NB4 (cell line): ENCODE measurements at places on chromosomes 5 and 9.

DNA sequence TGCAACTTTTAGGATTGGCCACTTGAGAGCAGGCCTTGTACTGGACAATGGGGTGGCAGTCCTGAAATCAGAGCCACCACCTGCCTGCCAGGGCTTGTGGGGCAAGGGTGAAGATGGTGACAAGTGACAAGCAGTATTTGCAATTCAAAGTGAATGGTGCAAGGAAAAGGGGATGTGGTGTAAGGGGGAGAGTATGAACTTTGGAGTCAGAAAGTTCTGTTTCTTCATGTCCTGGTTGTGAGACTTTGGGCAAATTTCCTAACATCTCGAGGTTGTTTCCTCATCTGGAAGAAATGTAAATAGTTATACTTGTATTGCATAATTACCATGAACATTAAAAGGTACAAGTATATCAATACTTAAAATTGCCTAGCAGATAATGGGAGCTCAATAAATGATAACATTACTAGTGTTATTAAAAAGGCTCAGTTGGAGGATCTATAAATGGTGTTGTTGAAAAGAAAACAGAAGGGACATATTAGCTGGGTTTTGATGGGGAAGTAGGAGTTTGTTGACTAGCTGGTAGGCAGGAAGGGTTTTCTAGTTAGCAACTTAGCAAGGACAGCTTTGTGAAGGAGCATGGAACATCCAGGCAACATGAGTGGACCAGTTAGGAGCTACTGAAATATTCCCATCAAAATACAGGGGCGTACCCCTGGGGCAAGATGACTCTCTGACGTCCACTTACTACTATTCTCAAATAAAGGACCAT is 21.3 kb upstream of the MEGF9 start:
- DNase-seq = peak; percentile 93

GRCh38 chr5:142944140-142944539 is 174.0 kb downstream of the ARHGAP26 start:
- DNase-seq = no peak

GRCh38 chr5:133366438-133366837 is 245.9 kb downstream of the FSTL4 start:
- DNase-seq = no peak

- DNase-seq = peak; percentile 66
Observed at GRCh38 chr9:124133727-124134126, 122.2 kb downstream of the LHX2 start.

DNA sequence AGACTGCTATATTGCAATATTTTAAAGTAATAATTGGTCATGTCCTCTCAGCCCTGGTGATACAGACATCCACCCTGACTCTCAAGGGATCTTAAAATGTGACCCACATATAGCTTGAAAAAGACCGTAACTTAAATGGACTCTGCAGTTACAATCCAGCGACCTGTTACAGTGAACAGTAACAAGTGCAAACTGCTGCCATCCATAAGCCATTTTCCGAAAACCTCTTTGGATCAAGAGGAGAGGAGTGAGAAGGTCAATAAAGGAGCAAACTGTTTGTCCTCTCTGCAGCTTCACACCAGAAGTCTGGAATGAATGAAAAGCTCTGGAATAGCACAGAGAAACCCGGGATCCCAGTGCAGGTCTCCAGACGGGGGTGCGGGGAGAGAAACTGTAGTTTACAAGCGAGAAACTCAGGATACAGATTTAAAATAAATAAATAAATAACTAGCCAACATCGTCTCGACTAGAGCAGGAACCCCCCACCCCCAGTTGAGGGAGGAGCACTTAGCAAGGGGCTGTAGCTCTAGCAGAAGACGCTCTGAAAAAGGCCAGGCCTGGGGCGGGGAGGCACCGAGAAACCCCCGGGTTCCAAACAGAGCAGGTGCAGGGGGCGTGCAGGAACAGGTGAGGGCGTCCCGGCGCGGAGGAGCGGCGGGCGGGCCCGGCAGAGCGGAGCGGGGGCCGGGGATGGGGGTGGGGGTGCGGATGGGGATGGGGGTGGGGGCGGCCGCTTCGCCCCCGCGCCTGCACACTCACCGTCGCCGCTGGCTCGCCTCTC is 572 bp downstream of the ZDHHC21 start:
- peak; percentile 51 for DNase-seq

DNA sequence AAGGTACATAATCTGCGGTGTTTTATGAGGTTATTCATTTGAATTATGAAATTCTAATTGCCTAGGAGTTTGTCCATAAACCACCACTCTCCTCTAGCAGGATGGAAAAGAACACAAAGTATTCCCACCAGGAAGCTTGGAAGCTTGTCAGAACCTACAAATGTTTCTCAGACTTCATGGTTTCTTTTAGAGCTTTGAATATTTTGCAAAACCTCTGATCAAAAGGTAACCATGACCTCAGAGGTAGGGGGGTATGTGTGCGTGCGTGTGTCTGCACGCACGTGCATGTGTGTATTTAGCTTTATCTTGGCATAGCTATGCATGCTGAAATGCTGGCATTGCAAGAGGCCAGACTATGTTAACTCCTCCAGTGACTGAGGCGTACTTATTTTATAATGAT is 847.0 kb downstream of the TLE1 start:
- DNase-seq = no peak

DNA sequence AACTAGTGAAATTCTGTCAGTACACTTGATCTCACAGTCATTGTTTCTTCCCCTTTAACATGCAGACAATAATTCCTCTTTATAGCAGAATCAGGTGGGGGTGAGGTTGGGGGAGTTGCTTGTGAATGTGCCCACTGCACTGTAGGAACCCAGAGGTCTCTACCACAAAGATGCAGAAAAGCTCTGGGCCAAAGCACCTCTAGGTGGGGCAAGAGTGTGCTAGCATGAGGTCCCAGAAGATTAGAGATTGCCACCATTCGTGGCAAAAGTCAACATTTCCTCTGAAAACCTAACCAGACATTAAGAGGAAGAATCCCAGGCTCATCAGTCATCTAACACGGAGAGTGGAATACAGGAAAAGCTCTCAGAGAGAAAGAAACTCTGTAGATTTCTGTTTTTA is 74.5 kb downstream of the PTCD2 start:
- peak; percentile 77 for DNase-seq

DNA sequence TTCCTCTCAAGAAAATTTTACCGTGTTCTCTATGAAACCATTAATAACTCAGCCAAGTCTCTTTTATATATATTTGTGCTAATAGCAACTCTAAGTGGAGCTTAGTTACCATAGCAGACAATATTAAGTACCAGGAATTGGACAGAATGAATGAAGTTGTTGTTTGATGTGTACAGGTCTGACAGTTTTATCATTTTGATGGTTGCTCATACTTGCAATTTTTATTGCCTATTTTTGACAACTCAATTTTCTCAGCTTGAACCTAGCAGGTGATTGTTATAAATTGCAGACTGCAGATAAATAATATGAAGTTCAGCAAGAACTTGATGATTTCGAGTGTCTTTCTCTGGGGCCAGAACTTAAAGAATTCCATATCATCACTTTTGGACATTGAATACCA is 163.2 kb downstream of the PLPPR1 start:
- DNase-seq = no peak

GRCh38 chr9:370086-370485 is 155.4 kb downstream of the DOCK8 start:
- DNase-seq = no peak

DNA sequence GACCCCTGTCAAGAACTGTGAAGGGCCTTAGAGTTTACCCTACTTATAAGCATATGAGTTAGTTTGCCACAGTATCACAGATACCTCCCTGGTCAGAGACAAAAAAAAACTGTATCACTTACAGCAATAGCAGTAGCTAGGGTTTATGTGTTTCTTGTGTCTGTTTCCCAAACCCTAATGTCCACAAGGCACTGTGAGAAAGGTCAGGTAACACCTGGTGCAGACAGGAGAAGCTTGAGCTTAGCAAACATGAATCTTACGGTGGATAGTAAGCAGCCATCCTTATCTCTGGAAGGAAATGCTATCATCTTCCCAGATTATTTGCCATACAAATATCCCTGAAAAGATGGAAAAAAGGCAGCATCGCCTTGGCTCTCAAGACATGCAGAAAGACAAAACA is 208.5 kb upstream of the KCNN2 start:
- DNase-seq = no peak

GRCh38 chr5:122933956-122934355 is 88.5 kb downstream of the SNX24 start:
- no peak for DNase-seq

DNA sequence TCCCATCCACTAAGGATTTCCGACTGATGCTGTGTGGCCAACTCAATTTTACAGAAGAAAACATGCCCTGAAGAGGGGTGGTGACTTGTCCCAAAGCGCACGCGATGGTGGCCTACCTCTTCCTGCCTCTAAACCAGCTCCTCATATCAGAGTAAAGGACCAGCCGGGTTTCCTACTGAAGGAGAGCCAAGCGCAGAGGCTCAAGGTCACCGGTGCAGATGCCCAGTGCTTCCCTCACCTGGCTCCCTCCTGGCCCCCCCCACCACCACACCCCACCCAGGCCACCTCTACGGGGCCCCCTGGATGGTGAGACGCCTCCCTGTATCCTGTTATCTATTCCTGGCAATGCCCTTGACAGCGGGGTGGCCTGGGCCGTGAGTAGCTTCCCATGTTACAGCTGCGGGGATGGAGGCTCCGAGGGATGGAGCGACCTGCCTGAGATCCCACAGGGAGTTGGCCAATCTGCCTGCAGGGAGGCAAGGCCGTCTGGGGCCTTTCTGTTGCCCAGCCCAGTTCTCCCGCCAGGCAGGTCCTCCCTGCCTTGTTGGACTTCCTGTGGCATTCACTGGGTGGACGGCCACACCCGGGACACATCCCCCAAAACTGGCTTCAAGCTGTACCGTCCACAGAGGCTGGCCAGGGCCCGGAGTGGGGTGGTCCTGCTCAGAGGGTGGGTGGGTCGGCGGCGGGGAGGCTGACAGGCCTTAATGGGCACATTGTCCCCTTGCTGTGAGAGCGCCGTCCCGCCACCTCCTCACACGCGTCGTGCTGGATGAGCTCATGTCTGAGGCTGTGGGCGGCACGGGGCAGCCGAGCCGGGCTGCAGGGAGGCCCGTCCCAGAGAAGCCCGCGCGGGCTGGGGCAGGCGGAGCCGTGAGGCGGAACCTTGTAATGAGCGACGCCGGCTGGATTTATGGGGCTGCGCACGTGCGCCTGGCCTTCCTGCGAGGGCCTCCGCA is 72.5 kb downstream of the MACROH2A1 start:
- no peak for DNase-seq

- no peak for DNase-seq
Observed at GRCh38 chr9:122816163-122816867, 12.1 kb downstream of the PDCL start.

DNA sequence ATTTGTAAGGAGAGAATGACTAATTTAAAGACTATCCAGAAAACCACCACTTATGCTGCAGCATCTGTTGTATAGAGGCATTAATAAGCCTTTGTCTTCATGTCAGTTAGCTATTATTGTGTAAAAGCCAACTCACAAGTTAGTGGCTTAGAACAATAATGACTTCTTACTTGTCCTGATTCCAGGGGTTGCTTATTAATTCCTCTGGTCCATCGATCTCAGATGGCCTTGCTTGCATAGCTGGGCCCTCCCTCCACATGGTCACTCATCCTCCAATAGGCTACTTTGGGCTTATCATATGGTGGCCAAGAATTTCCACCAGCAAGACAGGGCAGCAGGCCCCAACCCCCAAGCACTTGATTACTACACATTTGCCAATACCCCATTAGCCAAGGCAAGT is 44.5 kb upstream of the STK32A start:
- no peak for DNase-seq

DNA sequence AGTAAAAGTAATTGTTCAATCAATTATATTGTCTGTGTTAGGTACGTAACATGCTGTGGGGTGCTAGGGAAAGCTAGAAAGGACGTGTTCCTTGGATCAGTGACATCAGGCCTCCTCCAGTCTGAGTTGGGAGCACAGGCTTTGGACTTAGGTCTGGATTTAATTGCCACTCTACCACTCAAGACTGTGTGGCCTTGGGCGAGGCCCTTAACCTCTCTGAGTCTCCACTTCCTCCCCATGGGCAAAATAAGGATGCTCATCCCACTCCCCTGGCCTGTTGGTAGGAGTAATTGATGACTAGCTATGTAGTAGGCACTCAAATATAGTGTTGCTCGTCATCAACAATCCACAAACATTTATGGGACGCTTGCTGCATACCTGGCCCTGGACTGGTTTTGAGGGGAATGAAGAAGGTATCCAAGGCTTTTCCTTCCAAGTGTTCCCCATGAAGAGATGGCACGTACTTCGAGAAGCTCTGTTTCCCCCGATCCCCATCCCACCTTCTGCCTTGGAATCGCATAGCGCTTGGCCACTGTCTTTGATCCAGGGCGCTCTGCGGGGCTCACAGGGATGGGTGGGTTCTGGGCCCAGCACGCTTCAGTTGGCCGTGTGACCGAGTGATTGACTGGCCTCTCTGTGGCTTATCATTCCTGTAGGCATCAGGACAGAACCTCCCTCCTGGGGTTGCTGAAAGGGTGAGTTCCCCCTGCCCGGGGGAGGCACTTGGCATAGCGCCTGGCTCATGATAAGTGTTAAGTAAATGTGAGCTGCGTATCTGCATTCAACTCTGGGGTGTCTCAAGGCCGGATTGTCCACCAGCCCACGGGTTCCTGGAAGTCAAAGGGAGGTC is 8.1 kb downstream of the FGF18 start:
- DNase-seq = no peak

DNA sequence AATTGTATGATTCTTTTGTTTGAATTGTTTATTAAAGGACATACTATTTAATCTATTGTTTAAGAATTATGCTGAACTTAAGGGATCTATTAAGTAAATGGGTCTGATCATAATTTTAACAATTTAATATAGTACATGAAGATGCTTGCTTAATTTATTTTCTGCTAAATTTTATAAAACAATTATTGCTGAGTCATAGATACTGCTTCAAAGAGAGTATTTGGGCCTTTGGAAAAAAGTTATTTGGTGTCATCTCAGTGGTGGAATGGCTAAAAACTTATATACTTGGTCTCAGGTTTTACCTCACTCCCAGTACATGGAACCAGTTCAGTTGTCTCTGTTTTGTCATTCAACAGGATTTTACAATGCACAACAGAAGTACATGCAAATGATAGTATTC is 145.3 kb downstream of the CDH9 start:
- DNase-seq = no peak

GRCh38 chr5:15447209-15447608 is 52.8 kb upstream of the FBXL7 start:
- DNase-seq = no peak

- DNase-seq = no peak
Observed at GRCh38 chr9:27467486-27467885, 56.6 kb upstream of the IFNK start.

GRCh38 chr5:43121913-43122484 is 1.3 kb downstream of the ZNF131 start:
- DNase-seq = peak; percentile 60

GRCh38 chr9:93127395-93127911 is 6.6 kb downstream of the NINJ1 start:
- peak; percentile 64 for DNase-seq

- DNase-seq = peak; percentile 91
Observed at GRCh38 chr9:94656200-94656599, 16.9 kb upstream of the FBP1 start.
